Inflammatory macrophage treated with lipopolysaccharide for 4 hours (primary cell): ENCODE measurements at places on chromosomes 5 and 9.

GRCh38 chr5:23631302-23632045 is 124.1 kb downstream of the PRDM9 start:
- DNase-seq = no peak

DNA sequence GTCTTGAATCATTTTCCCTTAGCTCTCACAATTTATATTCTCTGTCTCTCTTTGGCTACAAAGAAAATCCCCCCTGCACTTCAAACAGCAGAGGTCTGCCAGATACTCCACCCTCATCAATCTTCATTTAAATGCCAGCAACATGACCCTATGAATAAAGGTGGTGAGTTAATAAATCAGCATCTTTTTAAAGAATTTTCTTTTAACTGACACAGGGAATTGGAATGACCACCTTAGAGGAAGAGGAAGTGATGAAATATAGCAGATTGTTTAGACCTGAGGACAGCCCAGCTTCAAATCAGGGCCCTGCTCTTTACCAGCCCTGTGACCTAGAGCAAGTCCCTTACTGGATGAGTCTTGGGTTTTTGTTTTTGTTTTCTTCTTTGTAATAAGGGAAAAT is 223.1 kb upstream of the PAPPA start:
- DNase-seq = no peak

DNA sequence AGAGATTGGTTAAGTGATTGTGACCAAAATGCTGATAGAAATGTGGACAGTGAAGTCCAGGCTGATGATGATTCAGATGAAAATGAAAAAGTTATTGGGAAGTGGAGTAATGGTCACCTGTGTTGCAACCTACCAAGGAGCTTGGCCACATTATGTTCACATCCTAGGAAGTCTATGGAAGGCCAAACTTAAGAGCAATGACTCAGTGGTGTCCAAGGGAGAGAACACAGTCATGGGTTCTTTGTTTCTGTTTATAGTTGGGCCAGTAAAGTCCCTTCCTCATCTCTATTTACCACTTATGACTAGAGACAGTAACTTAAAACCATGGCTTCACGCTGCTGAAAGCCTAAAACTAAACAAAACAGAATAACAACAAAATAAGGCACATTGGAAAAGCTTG is 555.3 kb upstream of the DAB2 start:
- DNase-seq = no peak

DNA sequence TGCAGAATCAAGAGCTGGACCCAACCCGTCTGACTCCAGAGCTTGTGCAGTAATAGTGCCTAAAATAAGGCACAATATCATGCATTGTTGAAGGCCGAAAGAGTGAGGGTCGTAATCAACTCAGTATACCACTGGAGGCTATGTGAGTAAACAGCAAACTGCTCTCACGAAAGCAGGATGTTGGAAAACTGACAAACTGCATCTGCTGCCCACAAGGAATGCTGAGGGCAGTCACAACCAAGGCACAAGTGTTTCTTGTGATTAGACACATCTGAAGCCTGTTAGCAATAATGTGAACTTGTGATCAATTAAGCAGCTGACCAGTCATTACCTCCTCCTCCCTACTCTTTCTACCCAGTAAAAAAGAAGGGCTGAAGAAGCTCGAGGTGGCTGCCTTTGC is 48.8 kb downstream of the TRPM3 start:
- no peak for DNase-seq

- DNase-seq = no peak
These were observed 44.7 kb upstream of the ERCC6L2 start for GRCh38 chr9:95830768-95831167.

DNA sequence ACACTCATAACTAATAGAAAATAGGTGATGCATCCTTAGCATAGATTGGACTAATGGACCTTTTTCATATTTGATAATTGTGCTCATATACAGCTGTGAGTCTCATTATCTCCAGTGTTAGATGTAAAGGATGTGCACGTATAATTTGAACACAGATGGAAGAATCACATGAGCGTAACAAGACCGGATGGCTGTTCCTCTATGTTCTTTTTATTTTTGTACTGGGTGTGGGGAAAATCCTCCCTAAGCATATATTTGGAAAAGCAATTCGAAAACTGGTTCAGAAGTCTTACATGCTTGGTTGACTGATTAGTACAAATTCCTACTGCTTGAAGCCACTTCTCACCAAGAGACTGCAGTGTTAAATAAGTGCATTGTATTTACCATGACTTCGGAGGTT is 230.2 kb downstream of the AOPEP start:
- no peak for DNase-seq
